Frontal cortex (tissue), 4 donors: ENCODE measurements at places on chromosomes 12 and 14.

DNA sequence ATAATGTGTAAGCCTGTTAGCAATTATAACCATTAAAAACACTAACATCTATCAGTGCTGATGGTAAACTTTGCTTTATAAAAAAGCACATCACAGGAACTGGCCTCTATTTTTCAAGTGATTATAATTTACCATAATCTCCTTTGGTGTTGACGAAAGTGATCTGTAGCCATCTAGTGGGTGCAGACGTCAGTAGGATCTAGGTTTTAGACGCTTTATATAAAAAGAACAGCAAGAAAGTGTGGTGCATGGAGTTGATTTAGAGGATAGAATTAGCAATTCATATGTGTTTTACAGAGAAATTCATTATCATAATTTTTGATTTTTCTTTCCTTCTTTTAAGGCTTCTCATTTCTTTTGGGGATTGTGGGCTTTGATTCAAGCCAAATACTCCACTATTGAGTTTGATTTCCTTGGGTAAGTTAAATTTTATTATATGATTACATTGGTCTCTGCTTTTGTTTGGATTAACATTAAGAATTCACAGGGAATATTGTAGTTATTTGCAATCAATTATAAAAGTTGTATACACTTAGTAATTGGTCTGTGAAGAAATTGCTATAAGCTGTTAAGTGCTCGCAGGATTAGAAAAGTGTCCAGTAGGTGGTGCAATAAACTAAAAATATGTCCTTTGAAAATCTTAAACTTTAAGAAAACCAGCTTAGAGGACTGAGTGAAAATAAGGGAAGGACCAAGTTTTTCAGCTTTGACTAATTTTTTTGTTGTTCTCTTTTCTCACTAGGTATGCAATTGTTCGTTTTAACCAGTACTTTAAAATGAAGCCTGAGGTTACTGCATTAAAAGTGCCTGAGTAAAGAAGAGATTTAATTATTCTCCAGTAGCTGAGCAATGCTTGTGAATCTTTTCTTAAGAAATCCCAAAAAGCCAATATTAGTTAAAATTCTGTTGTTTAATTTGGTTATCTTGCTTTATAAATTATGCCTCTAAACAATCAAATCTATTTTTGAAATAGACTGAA is 59.5 kb downstream of the ETNK1 start:
- no peak for DNase-seq

- no peak for DNase-seq
These were observed 474 bp downstream of the TRPV4 start for GRCh38 chr12:109832541-109833306.

- DNase-seq, result no peak
These were observed 22.4 kb downstream of the SLCO1B3 start for GRCh38 chr12:20832911-20833310.

- DNase-seq, result no peak
These were observed 36.0 kb downstream of the FMNL3 start for GRCh38 chr12:49671031-49671765.

GRCh38 chr14:95510804-95511203 is 5.6 kb downstream of the SYNE3 start:
- no peak for DNase-seq

GRCh38 chr12:132439333-132439904 is 50.5 kb upstream of the FBRSL1 start:
- no peak for DNase-seq
